ENCODE measurements at places on chromosomes 4 and X.

DNA sequence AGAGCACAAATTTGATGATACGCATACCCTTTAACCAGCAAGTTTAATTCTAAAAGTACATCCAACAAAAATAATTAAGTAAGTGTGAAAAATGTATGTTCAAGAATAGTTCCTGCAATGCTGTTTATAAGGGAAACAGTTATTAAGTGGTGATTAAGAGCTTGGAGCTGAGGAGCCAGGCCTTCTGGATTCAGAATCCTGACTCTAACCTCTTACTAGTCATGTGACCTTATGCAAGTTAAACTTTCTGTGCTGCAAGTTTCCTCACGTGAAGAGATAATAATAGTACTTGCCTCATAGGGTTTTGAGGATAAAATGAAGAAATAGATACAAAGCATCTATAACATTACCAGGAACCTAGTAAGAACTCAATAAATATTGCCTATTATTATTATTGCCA is 77.7 kb downstream of the FAM13A start:
- no peak for DNase-seq

GRCh38 chrX:17773221-17773876 is 36.1 kb downstream of the SCML1 start:
- DNase-seq, result no peak

- DNase-seq, result no peak
These were observed 114.9 kb downstream of the SPOCK3 start for GRCh38 chr4:167119392-167119791.

DNA sequence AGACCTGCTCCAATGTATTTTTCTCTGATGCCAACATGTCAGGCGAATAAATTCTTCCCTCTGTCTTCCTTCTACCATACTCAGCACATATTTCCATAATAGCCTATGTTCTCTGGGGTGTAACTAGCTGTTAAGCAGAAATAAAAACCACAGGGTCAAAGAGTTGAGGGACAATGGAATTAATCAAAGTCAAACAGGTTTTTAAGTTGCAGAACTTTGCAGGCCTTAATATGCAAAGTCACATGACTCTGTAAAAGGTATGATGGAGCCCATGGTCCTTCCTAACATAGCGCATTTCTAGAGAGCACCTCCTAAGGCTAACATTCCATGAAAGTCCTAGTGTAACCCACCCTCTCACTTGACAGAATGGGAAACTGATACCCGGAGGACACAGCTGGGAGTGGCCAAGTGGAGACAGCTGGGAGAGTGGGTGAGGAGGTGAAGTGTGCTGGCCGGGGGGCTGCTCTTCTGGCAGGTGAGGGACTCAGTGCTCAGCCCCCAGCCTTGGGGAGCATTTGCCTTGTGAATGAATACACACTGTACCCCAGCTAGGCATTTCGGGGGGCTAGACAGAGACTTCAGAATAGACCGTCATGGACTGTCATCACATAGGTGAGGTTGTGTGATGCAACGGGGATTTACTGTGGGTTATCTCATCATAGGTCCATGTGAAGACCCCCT is 8.4 kb upstream of the SORCS2 start:
- DNase-seq, result peak; percentile 16

GRCh38 chr4:17723648-17724047 is 57.8 kb downstream of the FAM184B start:
- DNase-seq, result no peak

- no peak for DNase-seq
These were observed 91.1 kb downstream of the P2RY10 start for GRCh38 chrX:79036157-79036880.

DNA sequence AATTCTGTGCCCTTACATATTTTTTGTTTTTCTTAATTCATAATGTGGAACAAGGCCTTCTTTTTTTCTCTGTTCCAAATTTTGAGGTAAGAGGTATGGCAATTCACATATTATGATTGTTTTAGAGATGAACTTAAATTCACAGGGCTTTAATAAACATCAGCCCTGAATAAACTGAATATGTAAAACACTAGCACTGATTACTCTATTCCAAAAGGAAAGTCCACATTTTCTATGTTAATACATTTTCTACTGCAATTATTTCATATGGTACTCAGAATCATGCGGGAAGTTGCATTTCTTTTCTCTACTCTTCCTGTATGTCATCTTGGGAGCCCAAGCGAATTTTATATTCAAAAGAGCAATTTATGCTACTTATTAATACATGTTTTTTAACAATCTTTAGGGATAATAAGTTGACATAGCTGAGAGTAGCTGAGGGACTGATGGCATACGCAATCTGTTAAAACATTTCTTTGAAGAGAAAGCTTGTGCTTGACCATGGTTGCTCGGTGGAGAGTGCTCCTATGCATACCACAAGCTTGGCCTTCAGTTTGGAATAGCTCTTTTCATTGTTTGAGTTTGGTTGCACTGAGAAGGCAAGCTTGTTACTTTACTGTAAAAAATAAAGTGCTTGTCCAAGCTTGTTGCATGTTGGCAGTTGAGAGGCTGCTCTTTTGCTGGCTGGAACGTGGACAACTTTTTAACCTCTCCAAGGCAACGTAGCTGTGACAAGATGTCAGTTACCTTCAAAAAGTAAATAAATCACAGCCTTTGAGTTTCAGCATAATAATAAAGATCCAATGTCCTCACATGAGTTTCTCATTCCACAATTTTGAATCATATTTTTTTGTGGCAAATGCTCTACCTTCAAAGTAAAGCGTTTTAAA is 196.3 kb upstream of the SPRY1 start:
- no peak for DNase-seq

GRCh38 chr4:6032249-6033244 is 14.3 kb upstream of the C4orf50 start:
- no peak for DNase-seq

DNA sequence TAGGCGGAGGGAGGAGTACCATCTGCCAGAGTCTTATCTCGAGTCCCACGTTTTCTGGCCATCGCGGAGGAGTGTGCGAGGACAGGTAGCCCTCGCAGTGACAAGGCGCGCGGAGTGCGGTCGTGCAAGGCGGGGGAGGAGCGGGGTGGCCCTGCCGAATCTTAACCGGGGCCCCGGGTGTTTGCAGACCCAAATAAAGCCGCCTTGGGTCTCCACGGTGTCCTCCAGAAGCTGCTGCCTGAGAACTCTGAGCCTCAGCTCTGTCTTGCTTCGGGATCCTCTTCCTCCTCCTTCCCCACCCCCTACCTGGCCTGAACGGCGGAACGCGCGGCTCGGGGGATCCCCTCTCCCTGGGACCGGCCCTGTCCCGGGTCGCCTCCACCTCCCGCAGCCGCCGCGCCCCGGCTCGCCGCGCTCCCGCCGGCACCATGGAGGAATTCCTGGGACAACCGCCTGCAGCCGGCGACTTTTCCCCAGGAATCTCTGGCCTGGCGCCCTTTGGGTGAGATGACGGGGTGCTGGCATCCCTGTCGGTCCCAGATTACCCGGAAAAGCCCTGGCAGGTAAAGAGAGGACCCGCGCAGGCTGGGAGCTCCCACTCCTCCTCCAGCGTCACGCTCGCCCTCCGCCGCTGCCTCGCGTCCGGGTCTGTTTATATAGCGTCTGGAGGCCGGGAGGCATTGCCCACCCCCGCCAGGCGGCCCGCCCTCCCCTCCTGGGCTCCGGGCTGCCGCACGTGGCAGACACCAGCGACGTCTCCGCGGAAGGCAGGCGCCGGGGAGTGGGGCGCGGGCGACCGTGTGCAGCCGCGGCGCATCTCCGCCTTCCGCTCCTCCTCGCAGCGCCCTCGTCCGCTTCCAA is at the start of gene GALNTL6:
TSS of gene GALNTL6 (plus strand) at position 740 of the 861 bp plus-strand sequence.
- peak; percentile 33 for DNase-seq

DNA sequence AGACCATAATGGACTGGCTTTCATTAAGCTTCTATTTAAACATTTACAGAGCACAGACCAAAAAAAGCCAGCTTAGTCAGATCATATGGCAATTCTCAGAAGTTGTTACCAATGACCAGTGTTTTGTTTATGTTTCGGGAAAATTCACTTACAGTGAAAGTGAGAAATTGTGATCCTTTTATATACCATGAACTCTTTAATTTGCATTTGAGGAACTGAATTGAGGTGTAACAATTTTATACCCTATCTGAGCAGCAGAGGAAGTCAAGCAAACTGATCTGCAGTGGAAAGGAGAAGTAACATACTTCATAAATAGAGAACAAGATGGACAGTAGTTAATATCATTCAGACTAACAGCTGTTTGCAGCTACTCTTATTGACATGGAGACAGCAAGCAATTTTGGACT is 97.1 kb downstream of the TMA16 start:
- DNase-seq, result no peak

DNA sequence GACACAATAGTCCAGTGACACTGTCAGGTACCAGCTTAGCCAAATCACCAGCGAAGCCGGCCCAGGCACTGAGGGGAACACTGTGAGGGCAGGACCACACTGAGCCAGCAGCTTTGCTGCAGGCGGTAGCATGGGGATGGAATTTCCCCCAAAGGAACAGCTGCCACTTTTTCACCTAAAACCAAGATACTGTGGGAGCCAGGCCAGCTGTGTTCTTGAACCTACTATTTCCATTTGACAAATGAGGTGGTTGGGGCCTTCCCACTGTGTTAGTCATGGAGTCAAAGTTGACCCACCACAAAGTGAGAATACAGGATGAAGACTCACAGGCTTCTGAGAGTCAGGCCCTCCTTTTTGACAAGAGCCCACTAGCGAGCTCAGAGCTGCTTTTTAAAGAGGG is 70.7 kb upstream of the SH3RF1 start:
- no peak for DNase-seq

GRCh38 chr4:152455311-152455710 is 80.6 kb downstream of the FBXW7 start:
- no peak for DNase-seq

- no peak for DNase-seq
These were observed 27.7 kb upstream of the ACSL1 start for GRCh38 chr4:184853436-184853835.

- DNase-seq, result no peak
These were observed 254.7 kb downstream of the PALLD start for GRCh38 chr4:168751263-168752225.

DNA sequence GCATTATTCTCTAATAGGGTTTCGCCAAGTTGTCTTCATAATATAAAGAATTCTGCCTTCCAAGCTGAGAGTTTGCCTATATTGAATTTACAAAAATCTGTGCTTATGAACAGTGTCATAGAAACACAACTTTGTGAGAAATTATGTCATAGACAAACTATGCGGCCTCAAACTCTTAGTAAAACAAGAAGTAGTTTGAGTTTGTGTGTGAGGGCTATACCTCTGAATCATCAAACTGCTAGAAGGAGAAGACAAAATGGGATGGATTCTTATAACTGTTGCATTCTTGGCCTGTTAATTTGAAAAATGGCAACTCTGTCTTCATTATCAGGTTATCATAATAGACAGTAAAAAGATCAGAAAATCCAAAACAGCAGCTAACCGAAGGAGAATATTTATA is 46.1 kb upstream of the NAP1L5 start:
- no peak for DNase-seq

GRCh38 chr4:128606173-128606572 is 203.3 kb upstream of the JADE1 start:
- no peak for DNase-seq

- no peak for DNase-seq
These were observed 14.8 kb upstream of the GPRASP2 start for GRCh38 chrX:102697494-102697893.

GRCh38 chr4:77159806-77160205 is 2.8 kb downstream of the CCNG2 start:
- no peak for DNase-seq

DNA sequence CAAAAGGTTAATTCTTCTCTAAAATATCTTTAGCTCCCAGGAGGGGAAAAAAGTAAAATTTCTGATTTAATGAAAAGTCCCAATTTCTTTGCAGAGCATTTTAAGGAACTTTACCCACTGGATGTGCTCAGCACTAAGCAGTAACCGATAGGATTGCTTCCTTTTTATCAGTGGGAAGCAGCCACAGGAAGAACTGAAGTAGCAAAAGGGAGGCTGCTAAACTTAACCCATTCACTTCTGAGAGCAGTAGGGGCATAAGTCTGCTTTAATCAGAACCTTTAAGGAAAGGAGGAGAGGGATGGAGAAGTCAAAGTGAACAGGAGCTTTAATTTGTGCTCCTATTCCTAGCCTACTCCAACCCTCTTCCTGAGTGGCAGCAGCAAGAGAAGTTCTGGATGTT is at the start of gene F8:
TSS of gene F8 (minus strand) at position 139 of the 400 bp plus-strand sequence. CDS start 171 bp downstream, outside the sequence.
- no peak for DNase-seq

DNA sequence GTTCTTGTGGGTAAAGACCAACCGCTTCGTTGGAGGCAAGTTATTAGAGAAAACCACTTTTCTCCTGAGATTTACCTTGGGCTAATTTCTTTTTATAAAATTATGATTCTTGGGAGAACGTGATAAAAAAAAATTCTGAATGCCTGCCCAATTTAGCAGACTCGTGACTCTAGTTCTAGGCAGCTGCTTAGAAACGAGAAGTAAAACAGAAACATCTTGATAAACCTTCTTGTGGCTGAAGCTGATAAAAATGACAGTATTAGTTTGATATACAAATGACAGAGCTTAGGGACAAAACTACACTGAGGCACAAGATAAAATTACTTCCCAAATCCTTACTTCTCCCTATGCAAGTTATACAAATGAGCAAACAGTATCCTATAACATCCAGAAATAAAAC is 458.9 kb upstream of the TEX13C start:
- DNase-seq, result no peak

DNA sequence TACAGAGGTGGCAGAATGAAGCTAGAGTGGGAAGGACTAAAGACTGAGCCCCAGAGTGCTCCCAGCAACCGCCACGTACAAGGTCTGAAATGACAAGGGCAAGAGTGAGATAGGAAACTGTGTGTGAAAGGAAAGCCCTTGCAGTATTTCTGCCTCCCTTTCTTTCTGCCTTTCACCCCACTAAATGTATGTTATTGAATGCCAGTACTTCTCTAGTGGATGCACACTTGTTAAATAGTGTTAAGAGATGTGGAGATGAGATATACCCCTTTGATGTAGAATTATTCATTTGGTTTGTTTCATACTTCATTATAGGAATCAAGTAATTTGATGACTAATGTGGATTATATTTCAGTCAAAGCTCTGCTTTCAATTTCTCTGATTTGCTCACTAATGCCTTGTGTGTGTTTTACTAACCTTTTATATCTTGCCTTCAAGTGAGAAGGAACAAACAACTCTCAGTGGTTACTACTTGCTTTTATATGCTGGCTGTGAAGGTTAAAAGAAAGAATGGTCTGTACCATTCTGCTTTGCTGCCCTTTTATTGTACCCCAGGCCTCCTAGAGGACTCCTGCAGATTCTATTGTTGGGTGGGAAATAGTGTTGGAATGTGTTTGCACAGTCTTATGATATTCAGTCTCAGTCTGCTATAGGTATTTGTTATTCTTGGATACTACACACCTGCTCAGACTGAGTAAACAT is 8.0 kb upstream of the ANXA3 start:
- no peak for DNase-seq

- no peak for DNase-seq
These were observed 42.2 kb downstream of the TLL1 start for GRCh38 chr4:165915215-165915614.
